BJ (cell line): ENCODE measurements at places on chromosomes 12 and 14. TPM values are rescaled to one million over a fixed set of nuclear protein-coding genes. Genes with fewer than 3 reads are reported as not detected.

IL26 gene
- polyA plus RNA-seq, result not detected in 2 replicates

PLA2G1B gene
- polyA plus RNA-seq, result not detected in 2 replicates

CCDC88C gene
- not detected in 2 replicates for polyA plus RNA-seq

MYF6 gene
- polyA plus RNA-seq, result 0.06 TPM in 1 of 2 replicates, not detected in the other

FLRT2 gene
- polyA plus RNA-seq, result 16.7 and 22.4 TPM in 2 replicates

SRGAP1 gene
- 15.7 and 19.3 TPM in 2 replicates for polyA plus RNA-seq

DAO gene
- not detected in 2 replicates for polyA plus RNA-seq
